AG09309 (cell line): ENCODE measurements at places on chromosomes 6 and 20.
A peak's percentile ranks its signal among the peaks of the same experiment; 100 is the strongest.

- no peak for DNase-seq
These were observed 271.6 kb upstream of the PRND start for GRCh38 chr20:4449957-4450715.

GRCh38 chr6:160462551-160463109 lies 114.5 kb downstream of the SLC22A3 start:
- DNase-seq, result peak; percentile 59

GRCh38 chr6:84055647-84056046 lies 22.1 kb downstream of the MRAP2 start:
- no peak for DNase-seq

DNA sequence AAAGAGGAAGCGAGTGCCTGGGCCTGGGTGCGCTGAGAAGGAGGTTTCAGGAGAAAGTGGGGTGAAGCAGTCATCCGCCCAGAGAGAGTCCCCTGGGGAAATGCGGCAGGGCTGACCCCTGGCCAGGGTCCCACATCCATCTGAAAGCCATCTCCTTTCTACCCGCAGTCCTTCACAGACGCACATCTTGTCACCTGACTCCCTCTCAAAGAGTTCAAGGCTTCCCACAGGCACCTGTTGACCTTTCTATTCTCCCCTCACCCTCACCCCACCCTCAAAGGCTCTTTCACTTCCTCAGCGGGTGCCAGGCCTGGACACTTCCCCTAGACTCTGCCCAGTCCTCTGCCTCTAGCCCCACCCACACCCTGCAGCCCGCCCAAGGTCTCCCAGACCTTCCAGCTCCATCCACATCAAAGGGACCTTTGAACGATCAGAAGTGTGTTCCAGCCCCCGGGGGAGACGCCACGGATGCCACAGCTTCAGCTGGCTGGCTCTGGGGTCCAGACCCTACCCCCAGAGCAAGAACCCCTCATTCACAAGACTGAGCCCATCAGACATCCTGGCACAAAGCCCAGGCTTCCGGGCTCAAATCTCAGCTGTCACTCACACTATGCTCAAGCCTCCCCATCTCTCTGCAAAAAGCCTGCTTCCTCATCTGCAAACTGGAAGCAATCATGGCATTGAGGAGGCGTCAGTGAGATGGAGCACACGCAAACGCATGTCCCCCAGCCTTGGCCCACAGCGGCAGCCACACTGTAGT lies 2.1 kb downstream of the CTSZ start:
- no peak for DNase-seq

DNA sequence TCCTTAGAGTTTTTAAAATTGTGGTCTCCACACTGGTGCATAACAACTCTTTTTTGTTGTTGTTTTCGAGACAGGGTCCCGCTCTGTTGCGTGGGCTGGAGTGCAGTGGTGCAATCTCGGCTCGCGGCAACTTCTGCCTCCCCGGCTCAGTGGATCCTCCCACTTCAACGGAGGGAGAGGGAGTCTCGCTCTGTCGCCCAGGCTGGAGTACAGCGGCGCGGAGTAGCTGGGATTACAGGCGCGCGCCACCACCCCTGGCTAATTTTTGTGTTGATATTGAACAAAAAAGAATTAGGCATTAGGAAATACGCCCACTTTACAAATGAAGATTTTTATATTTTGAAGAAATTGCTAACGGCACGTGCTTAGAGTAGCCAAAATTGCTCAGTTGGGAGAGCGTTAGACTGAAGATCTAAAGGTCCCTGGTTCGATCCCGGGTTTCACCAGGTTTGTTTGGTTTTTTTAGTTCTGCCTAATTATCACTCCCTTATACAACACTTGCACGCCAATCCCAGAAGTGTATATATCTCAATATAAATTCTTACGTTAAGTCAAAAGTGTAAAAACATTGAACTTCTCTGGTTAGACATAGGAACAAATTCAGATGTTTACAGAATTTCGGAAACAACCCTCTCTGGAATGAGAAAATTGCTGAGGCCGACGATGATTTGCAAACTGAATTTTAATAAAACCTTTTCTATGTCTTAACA lies 159.6 kb downstream of the TRIM27 start:
- no peak for DNase-seq

GRCh38 chr20:34511891-34512265 lies 4.3 kb upstream of the DYNLRB1 start:
- DNase-seq, result no peak

- no peak for DNase-seq
These were observed 3.4 kb downstream of the CST9L start for GRCh38 chr20:23564927-23565326.

- DNase-seq, result no peak
These were observed 45.0 kb downstream of the EDN1 start for GRCh38 chr6:12335131-12335527.

DNA sequence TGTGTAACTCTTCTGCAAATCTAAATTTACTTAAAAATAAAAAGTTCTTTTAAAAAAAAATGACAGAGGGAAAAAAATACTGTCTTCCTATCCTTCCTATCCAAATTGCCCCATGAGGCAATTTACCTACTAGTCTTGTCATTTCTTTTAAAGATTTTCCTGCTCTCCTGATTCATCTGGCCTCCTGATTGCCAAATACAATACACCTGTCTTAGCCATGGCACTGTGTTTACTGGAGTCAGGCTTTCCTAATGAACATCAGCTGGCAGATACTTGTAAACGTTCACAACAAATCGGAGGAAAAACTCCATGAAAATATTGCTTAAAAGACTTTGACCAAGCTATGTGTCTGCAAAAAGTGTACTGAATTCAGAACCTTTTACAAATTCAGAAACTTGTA lies 21.5 kb downstream of the TM9SF4 start:
- no peak for DNase-seq

- no peak for DNase-seq
These were observed 240.9 kb downstream of the DOK5 start for GRCh38 chr20:54716174-54716747.

GRCh38 chr20:10864076-10864672 lies 190.4 kb upstream of the JAG1 start:
- no peak for DNase-seq

- DNase-seq, result no peak
These were observed 156.5 kb downstream of the ANKRD60 start for GRCh38 chr20:58071991-58072390.

DNA sequence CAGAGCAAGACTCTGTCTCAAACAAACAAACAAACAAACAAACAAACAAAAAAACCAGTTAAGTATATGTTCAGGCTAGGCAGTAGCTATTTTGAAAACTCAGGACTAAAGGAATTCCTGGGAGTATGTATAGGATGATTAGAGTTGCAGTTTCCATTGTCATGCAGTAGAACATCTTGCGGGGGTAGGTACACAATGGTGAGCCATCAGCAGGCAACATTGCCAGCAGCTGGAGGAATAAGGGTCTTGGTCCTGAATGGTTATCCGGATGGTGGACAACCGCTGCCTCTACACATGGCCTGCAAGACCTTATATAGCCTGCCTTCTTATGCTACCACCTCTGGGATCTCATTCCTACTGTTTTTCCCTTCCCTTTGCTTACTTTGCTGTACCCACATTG lies 297.5 kb downstream of the SOX4 start:
- no peak for DNase-seq

DNA sequence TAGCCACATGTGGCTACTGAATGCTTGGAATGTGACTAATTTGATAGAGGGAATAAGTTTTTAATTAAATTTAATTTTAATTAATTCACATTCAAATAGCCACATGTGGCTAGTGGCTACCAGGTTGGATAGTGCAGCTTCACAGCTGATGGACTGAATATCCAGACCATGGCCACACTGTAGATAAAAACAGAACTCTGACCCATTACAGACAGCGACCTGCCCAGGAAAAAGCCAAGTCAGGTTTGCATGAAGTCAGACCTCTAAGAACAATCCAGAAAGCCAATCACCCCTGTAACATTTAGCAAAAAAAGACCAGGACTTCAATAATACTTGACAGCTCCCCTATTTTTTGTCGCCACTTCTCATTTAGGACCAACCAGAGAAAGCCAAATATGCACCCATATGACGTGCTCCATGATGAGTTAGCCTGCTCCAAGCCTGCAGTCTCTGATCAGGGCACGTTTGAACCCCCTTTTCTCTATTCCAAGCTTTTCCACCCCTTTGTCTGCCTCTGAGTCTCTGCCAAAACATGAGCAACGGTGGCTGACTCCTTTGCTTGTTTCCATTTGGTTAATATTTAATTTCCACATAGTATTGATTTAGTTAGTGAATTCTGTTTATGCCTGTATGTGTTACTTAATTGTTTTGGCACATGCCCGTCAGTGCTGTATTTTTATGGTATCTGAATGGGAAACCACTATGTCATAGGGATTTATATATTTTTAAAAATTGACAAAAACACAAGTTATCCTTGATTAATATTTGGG lies 636.3 kb downstream of the UTRN start:
- DNase-seq, result no peak

GRCh38 chr20:2528671-2529271 lies 7.6 kb upstream of the TMC2 start:
- DNase-seq, result no peak

GRCh38 chr6:3571250-3571681 lies 114.4 kb upstream of the SLC22A23 start:
- DNase-seq, result no peak

DNA sequence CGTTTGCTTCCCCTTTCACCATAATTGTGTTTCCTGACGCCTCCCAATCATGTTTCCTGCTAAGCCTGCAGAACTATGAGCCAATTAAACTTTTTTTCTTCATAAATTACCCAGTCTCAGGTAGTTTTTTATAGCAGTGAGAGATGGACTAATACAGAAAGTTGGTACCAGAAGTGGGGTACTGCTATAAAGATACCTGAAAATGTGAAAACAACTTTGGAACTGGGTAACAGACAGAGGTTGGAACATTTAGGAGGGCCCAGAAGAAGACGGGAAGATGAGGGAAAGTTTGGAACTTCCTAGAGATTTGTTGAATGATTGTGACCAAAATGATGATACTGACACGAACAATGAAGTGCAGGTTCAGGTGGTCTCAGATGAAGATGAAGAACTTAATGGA lies 1058.6 kb upstream of the CITED2 start:
- DNase-seq, result no peak

DNA sequence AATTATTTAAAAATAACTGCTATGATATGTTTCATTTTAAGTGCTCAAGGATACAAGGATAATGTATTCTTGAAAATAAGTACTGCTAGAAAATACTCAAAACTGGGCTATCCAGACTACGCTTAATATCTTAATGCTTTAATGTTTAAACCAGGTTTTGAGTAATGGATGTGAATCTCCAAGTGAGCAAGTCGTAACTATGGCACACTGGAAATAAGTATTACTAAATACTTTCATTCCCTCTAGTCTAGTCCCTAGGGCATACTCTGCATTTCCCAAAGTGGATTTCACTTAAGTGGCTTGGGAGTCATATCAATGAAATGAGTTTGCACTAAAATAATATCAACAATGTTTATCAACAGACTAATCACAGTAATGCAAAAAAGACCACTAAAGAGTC lies 48.1 kb downstream of the HMGCLL1 start:
- no peak for DNase-seq

GRCh38 chr20:37822141-37822601 lies 80.8 kb upstream of the VSTM2L start:
- DNase-seq, result peak; percentile 83

- DNase-seq, result no peak
These were observed 16.5 kb downstream of the PTK7 start for GRCh38 chr6:43092635-43093034.

- DNase-seq, result no peak
These were observed 6.2 kb downstream of the RNF217 start for GRCh38 chr6:124968401-124968800.

- no peak for DNase-seq
These were observed 55.4 kb downstream of the GFOD1 start for GRCh38 chr6:13431861-13432465.

DNA sequence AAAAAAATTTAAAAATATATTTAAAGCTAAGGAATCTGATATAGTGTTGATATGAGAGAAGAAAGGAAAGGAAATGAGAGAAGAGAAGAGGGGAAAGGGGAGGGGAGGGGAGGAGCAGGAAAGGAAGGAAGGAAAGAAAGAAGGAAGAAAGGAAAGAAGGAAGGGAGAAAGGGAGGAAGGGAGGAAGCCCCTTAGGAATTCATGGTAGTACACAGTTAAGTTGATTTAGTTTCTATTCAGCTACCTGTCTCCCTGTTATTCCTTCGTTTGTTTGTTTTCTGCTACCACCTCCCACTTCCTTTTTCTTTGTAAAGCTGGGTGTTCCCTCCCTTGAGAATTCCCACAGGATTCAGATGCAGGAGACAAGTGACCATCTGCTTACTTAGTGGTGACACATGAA lies 1025.4 kb upstream of the FLRT3 start:
- DNase-seq, result no peak

DNA sequence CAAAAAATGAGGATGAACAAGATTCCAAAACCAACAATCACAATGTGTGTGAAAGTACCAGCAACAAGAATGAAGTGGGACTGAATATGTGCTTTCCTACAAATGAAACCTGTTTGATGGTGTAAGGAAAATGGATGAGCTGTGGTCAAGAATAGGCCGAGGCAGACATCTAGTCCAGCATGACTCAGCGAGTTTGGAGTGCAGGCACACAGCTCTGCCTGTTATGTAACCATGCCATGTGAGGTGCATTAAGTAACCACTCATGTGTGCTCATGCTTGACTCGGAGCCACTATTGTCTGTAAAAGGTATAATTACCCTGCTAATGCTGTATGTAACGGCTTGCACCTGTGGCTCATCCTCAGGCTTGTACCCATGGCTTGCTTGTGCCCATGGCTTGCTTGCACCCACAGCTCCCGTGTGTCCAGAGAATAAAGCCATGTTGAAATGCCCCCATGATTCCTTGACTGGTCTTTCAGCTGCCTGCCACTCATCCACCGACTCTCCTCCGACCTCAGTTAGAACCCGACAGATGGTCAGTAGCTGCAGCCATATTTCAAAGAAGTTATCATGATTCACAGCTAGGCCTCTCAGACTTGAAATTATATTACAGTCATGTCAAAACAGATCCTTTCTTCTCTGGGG lies 98.7 kb downstream of the BACH2 start:
- DNase-seq, result peak; percentile 58

- no peak for DNase-seq
These were observed 17.8 kb downstream of the STX16 start for GRCh38 chr20:58668901-58669286.

DNA sequence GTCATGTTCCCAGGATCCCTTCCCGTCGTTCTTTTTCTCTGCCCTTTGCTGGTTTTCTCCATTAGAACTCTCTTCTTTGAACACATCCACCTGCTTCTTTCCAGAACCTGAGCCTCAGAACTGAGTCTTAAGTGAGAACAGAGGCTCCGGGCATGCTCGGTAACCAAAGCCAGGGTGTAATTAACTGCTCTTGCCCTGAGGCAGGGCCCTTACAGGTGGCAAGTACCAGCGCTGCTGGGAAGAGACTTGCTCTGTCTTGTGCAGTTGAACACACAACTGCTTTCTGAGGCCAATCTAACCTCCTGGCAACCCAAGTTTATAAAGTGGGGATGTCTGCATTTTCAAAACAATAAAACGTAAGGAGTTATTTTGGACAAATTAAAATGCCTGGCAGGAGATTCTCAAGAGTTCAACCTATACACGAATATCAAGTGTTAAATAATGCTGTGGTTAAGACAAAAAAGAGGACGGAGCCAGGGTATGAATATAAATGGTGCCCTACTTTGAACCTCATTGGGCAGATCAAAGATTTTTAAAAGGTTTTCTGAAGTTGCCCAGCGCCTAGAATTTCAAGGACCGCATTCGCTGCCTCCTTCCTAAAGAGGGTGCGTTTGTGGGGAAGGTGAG lies 12.4 kb upstream of the DEK start:
- DNase-seq, result no peak
